OCI-LY7 (cell line): ENCODE measurements at places on chromosomes 7 and 10.

DNA sequence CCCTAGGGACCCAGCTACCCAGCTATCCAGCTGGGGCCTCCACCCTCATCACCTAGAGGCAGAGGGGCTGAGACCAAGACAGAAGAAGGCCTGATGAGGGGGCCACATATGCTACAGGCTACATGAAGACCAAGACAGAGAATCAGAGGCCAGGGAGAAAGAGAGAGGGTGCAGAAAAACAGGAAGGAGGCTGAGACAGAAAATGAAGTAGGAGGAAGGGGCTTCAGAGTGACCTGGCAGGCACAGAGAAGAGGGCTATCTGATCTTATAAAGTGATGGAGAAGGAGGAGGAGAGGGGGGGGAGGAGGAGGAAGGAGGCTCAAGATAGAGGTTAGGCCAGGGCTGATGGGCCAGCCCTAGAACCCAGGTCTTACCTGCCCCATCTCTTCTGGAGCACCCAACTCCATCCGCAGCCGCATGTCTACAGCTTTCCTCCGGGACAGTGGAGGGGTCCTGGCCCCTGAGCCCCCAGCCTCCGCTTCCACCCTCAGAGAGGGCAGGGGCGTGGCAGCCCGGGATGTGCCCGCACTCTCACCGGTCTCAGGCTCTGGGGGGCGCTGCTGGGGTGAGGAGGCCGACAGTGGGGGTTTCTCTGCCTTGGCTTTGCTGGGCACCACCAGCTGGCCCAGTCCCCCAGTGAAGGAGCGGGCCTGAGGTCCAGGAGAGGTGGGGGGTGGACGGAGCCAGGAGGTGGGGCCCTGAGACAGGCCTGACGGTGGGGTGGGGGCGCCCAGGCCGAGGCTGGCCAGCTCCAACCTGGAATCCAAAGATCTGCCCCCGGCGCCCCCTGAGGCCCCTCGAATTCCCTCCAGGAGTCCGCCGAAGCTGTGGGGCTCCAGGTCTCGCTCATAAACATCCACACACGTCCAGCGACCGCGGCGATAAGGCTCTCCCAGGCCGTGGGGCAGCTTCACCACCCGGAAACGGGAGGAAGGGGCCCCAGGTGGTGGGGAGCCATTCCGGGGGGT is 1.8 kb downstream of the TSC22D4 start:
- peak; percentile 61 for DNase-seq

DNA sequence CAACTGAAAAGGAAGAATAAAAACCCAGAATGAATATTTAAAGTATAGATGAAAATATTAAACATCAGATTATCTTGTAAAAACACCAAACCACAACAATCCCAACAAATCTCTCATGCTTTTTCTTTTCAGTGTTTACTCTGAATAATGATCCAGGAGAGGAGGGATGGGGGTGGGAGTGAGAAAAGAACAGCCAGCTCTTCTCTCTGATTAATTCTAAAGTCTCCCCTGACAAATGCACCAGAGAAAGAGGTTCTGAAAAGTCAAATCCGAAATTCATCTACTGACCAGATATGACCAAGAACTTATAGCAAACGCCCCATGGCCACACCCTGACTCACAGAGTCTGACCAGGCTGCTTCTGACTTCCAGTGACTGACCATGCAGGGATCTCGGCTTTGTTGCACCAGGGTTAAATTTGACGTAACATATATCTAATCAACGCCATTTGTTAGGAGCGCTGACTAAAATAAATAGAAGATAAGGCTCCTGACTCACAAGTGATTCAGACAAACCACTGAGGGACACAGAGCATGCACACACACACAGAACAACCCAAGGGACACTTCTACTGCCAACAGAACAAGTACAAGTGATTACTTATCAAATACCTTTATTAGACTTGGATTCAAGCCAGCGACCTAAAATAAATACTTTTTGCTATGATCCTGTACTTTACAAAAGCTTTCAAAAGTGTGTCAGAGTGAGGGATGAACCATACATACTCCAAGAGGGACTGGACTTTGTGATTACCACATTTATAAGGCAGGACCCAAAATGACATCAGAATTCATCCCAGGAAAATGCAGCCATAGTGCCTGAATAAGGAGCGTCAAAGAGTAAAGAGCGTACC is 9.3 kb upstream of the SPOCK2 start:
- DNase-seq: no peak

DNA sequence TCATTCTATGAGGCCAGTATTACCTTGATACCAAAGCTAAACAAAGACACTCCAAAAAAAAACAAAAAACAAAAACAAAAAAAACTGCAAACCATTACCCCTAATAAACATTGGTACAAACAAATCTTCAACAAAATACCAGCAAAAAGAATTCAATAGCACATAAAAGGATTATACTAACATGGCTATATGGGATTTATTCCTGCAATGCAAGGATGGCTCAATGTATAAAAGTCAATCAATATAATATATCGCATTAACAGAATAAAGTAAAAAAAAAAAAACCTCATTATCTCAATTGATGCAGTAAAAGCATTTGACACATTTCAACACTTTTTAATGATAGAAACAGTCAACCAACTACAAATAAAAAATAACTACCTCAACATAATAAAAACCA is 233.3 kb upstream of the NFE2L3 start:
- no peak for DNase-seq

GRCh38 chr7:98434087-98434486 is 33.2 kb upstream of the BAIAP2L1 start:
- DNase-seq: no peak

DNA sequence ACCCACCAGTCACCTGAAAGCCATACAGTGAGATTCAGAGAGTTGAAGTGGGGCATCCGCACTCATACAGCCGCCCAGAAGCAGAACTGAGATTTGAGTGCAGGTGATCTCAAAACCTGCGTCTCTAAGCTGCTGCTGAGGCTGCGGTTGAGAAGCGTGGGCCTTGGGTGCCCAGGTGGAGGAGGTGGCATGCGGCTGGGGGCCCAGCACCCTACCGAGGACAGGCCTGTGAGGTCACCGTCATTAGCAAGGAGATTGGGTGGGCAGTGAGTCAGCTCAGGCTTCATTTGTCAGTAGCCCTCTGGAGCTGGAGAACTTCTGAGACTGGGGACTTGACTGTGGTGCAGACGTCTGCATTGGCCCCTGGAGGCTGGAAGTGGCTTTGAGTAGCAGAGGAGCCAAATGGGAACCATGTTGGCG is 29.8 kb downstream of the ZMIZ1 start:
- DNase-seq: peak; percentile 89

- DNase-seq: no peak
Observed at GRCh38 chr10:63670291-63670898, 149.2 kb downstream of the REEP3 start.

GRCh38 chr7:64626083-64626469 is 39.9 kb upstream of the ZNF107 start:
- no peak for DNase-seq

GRCh38 chr10:2263561-2263960 is 526.2 kb upstream of the ADARB2 start:
- DNase-seq: no peak

GRCh38 chr7:92835261-92835850 is 1.0 kb downstream of the CDK6 start:
- DNase-seq: peak; percentile 65

DNA sequence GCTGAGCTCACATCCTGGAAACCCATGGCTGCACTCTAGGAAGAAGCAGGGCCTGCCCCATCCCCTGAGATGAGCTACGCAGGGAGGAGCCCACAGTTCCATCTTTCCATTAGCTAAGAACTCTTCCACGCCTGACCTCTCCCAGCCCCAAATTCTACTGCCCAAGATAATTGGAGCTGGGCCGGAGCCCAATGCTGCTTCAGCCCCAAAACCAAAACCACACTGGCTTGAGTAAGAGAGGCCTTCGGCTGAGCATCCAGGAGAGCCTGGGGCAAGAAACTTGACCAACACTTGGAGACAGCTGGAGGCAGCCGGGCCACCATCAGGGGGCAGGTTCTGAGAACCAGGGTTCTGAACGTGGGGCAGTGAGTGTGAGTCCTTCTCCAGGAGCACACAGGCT is 116.1 kb upstream of the ZMIZ1 start:
- DNase-seq: no peak

DNA sequence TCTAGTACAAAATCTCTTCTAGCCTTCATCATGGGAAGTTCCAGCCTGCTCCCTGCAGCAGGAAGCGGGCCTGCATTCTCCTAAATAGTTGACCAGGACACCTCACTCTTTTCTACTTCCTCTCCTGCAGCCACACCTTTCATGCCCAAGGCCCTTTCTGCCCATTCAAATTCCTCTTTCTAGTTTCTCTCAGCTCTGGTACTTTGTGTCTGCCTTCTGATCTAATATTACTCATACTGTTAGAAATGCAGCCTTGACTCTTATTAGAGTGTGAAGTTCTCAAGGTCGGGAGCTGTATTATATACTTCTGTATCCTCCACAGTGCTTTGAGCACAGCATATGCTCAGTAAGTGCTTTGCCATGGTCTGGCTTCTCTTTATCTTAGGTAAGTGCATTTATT is 103.1 kb downstream of the PRKCQ start:
- DNase-seq: no peak

DNA sequence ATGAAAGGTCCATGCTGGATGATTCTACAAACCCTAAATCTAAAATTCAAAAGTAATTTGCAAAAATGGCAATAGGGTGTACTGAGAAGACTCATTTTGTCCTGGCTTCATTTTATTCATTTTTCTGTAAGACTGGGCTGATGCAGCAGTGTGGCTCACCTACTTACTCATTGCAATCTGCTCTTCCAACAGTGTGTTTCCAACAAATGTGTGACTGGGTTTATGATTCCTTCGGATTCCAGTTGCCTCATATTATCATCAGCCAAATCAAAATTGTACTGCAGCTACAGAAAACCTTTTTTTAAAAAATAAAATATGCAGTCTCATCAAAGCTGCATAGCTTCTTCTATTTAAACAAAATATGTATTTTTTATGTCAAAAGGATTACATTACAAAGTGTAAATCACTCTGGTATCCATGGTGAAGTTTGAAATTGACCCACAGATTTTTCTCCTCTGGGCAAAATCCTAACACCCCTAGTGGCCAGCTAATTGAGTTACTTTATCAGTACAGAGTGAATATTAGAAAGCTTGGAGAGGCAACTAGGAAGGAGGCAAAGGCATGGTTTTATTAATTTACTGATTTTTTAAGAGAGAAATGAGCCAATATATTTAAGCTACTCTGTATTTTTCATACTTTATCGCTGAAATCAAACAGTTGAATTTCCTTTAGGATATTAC is 390.3 kb downstream of the MAGI2 start:
- DNase-seq: no peak

DNA sequence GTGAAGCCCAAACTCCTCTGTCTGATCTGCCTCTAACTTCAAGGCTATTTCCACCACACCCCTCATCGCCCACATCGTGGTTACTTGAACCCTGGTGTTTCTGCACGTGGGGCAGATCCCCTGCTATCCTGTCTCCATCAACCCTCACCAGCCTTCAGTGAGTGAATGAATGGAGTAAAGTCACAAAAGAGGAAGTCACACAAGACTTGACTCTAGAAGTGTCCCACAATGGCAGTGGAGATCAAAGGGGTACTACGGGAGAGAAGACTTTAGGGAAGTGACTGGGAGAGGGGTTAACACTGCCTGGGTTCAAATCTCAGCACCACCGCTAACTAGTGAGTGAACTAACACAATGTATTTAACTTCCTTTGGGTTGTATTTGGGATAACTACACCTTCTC is 85.9 kb downstream of the COBL start:
- no peak for DNase-seq

GRCh38 chr7:36784991-36785940 is 61.0 kb upstream of the AOAH start:
- no peak for DNase-seq

- DNase-seq: no peak
Observed at GRCh38 chr7:18624459-18624858, 128.9 kb downstream of the HDAC9 start.

- DNase-seq: no peak
Observed at GRCh38 chr7:90239625-90240228, 5.2 kb upstream of the CFAP69 start.

DNA sequence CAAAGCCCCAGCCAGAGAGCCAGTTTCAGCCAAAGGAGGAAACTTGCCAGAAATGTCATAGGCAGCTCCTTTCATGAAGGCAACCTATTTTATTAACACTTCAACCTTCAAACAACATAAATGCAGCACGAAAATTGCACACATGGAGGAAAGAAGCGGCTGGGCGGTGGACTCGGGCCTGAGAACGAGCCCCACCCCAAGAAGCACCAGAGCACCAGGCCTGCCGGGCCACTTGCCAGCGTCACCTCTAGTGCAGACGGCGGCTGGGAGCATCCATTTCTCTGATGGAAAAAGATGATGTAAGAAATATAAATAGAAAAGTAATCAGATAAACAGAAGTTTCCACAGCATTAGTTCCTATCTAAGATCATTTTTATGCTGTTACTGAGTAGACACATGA is 100.0 kb downstream of the TCERG1L start:
- no peak for DNase-seq

DNA sequence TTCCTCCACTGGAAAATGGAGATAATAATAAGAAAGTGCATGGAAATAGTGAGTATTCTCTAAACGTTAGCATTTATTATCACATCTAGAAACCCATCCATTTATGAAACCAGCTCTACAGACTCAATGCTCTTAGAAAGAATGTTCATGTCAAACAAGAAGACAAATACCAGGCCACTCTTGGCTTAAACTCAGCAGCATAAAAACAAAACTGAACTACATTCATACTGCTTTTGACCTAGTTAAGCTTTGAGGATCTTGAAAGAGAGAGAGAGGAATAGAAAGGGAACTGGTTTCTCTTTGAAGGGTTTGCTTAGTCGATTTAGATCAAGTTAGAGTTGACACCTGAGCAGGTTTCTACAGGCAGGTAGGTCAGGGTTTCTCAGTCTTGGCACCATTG is 332.9 kb upstream of the PRKCQ start:
- DNase-seq: no peak

GRCh38 chr7:152462995-152463708 is 27.3 kb upstream of the KMT2C start:
- no peak for DNase-seq

GRCh38 chr7:27944643-27945042 is 204.7 kb downstream of the TAX1BP1 start:
- no peak for DNase-seq

DNA sequence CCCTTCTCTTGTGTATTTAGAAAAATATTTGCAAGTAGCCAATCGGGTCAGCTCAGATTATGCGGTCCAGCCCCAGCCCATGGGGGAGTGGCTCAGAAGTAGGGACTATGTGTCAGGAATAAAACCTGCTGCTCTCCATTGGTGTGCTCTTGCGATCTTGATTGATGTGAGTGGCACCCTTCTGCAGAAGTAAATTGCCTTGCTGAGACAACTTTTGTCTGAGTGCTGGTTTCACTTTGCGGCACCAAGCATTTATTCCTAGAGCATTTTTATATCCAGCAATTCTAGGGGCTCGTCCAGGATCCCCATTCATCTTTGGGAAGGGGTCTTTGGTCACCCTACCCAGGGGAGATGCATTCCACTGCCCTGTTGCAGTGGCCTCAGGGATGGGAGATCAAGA is 26.1 kb upstream of the FAM221A start:
- no peak for DNase-seq

DNA sequence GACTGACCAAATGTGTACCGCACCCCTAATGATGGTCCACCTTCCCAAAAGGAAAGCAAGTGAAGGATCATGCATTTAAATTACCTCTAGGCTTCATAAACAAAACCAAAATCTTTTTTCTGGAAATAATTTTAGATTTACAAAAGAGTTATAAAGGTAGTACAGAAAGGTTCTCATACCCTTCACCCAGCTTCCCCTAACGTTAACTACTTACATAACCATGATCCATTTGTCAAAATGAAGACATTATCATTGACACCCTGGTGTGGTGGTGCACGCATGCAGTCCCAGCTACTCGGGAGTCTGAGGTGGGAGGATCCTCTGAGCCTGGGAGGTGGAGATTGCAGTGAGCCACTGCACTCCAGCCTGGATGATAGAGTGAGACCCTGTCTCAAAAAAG is 75.1 kb upstream of the TCF7L2 start:
- DNase-seq: no peak
